ENCODE measurements at places on chromosomes 5 and 9. TPM values are rescaled to one million over a fixed set of nuclear protein-coding genes. Genes with fewer than 3 reads are reported as not detected.
A peak's percentile ranks its signal among the peaks of the same experiment; 100 is the strongest.

- no peaks in the 10 kb centered on the region for H3K4me1 ChIP-seq
- H3K4me3 ChIP-seq: no peak overlapping the region
- DNase-seq: no peak
- no peaks in the 10 kb centered on the region for H3K36me3 ChIP-seq
- no peaks in the 10 kb centered on the region for H3K27me3 ChIP-seq
Observed at GRCh38 chr5:133524666-133525065, 87.7 kb downstream of the FSTL4 start.

- H3K27me3 ChIP-seq: no peaks in the 10 kb centered on the region
- no peak for DNase-seq
- peak overlapping the region; percentile 72 for H3K4me3 ChIP-seq
Observed at GRCh38 chr5:124651663-124652513, 94.6 kb downstream of the ZNF608 start.

- no peak for DNase-seq
- no peaks in the 10 kb centered on the region for H3K36me3 ChIP-seq
- peak overlapping the region; percentile 44 for H3K27ac ChIP-seq
Observed at GRCh38 chr5:76547242-76547890, 75.8 kb downstream of the F2RL2 start.

- H3K4me1 ChIP-seq: no peaks in the 10 kb centered on the region
- H3K4me3 ChIP-seq: no peak within 1 kb of the TSS
- H3K27ac ChIP-seq: no peak within 1 kb of the TSS
- H3K27me3 ChIP-seq: no peaks in the 10 kb centered on the region
- DNase-seq: no peak
- H3K36me3 ChIP-seq: no peaks in the 10 kb centered on the region
Observed at GRCh38 chr5:174045470-174046025, at the start of gene NSG2. NSG2 (plus strand) TSS chr5:174045706; CDS start chr5:174046756, 1,050 bp downstream.

- DNase-seq: no peak
- no peak overlapping the region for H3K27ac ChIP-seq
- H3K36me3 ChIP-seq: peaks cover 3% of the 10 kb centered on the region
- H3K4me1 ChIP-seq: no peaks in the 10 kb centered on the region
Observed at GRCh38 chr9:3823842-3824475, 298.2 kb upstream of the RFX3 start.

GRCh38 chr5:45512521-45512920 is 183.7 kb downstream of the HCN1 start:
- H3K36me3 ChIP-seq: no peaks in the 10 kb centered on the region
- no peak for DNase-seq
- H3K27me3 ChIP-seq: no peaks in the 10 kb centered on the region

DNA sequence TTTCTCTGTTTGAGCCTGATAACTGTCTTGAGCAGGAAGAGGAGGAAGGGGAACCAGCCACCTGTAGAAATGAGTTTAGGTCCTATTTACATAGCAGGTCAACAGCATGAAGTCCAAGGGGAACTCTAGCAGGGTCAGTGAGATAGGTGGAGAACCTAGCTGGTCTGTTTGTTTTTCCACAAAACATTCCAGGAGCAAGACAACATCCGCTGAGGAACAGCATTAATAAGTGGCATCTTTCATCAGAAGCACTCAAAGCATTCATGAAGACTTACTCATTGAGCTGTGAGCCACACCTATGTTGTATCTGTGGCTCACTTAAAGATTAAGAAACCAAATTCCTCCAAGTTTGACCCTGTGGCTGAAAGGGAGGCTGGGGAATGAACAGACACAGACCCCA is 115.9 kb downstream of the ACTBL2 start:
- H3K27ac ChIP-seq: no peak overlapping the region
- DNase-seq: no peak
- H3K4me3 ChIP-seq: no peak overlapping the region
- no peaks in the 10 kb centered on the region for H3K27me3 ChIP-seq
- H3K36me3 ChIP-seq: no peaks in the 10 kb centered on the region
- no peaks in the 10 kb centered on the region for H3K4me1 ChIP-seq

GRCh38 chr5:149205625-149206523 is 64.6 kb downstream of the ABLIM3 start:
- H3K36me3 ChIP-seq: peaks cover 6% of the 10 kb centered on the region
- H3K4me3 ChIP-seq: no peak overlapping the region
- no peaks in the 10 kb centered on the region for H3K27me3 ChIP-seq
- H3K4me1 ChIP-seq: no peaks in the 10 kb centered on the region
- no peak for DNase-seq
- no peak overlapping the region for H3K27ac ChIP-seq

DNA sequence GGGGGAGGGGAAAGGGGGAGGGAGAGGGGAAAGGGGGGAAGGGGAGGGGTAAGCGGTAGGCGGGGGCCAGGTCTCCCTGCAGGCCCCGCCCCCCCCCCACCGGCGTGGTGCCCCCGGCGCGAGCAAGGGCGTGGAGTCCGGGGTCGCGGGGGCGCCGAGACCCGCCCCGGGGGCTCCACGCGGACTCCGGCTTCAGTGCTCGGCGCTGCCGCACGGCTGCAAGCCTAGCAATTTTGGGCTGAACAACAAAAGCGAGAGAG is 10.8 kb downstream of the C9orf50 start:
- no peak for DNase-seq
- peak overlapping the region; percentile 96 for H3K27ac ChIP-seq
- H3K36me3 ChIP-seq: no peaks in the 10 kb centered on the region
- no peaks in the 10 kb centered on the region for H3K27me3 ChIP-seq
- peaks cover 26% of the 10 kb centered on the region for H3K4me1 ChIP-seq

DNA sequence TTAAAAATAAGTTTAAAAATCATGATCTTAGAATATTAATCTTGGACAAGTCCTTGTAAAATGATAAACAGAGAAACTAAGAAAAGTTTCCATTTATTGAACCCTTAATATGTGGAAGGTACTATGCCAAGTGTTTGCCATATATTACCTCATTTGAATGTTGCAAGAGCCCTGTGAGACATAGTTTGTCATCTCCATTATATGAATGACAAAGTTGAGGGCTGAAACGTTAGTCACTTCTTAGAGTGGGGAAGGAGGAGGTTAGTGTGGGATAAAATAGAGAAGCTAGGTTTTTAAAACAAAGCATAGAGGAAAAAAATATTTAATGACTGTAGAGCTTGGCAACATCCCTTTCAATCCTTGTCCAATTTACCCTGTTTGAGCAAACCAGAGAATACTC is 2.0 kb downstream of the TNC start:
- no peak for DNase-seq
- no peaks in the 10 kb centered on the region for H3K27me3 ChIP-seq
- H3K4me1 ChIP-seq: peaks cover 36% of the 10 kb centered on the region

The SVEP1 gene
- 32.0 TPM for total RNA-seq

The PCDHGC4 gene
- 6.4 TPM for total RNA-seq

The CDH18 gene
- total RNA-seq: not detected

The OR13F1 gene
- total RNA-seq: not detected

The PCDHA9 gene
- total RNA-seq: 0.35 TPM

The LCN9 gene
- total RNA-seq: not detected

Data from thoracic aorta (tissue), 2 donors.